ENCODE measurements at places on chromosomes 3 and 15. TPM values are rescaled to one million over a fixed set of nuclear protein-coding genes. Genes with fewer than 3 reads are reported as not detected.
A peak's percentile ranks its signal among the peaks of the same experiment; 100 is the strongest.

Gene SYNPR
- not detected for total RNA-seq

- peaks cover 80% of the 10 kb centered on the region for H3K4me1 ChIP-seq
- no peaks in the 10 kb centered on the region for H3K36me3 ChIP-seq
- no peak overlapping the region for H3K4me3 ChIP-seq
- DNase-seq, result no peak
Measured at GRCh38 chr15:98730860-98731711, 82.7 kb downstream of the IGF1R start.

GRCh38 chr3:39104961-39105686 lies 2.3 kb downstream of the GORASP1 start:
- H3K27me3 ChIP-seq, result no peaks in the 10 kb centered on the region
- H3K27ac ChIP-seq, result peak overlapping the region; percentile 100
- DNase-seq, result no peak
- H3K4me3 ChIP-seq, result peak overlapping the region; percentile 95
- no peaks in the 10 kb centered on the region for H3K36me3 ChIP-seq
- peaks cover 34% of the 10 kb centered on the region for H3K4me1 ChIP-seq

- no peaks in the 10 kb centered on the region for H3K4me1 ChIP-seq
- no peak overlapping the region for H3K27ac ChIP-seq
- no peak overlapping the region for H3K4me3 ChIP-seq
Measured at GRCh38 chr3:193722566-193722965, 129.6 kb downstream of the OPA1 start.

DNA sequence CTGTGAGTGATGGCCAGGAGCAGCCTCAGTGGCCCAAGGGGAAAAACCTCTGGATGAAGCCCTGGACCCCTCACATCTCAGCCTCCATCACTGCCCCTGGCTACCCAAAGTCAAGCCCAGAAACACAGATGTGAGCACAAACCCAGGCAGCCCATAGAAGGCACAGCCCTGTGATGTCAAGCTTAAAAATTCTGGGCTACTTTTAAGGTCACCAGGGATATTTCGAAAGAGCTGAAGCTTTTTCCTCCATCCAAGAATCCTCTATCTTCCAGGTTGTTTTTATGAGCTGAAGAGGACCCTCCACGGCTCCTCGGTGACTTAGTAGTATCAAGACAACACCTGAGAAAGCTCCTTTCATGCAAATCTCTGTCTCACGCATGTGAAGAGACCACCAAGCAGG lies 11.5 kb downstream of the LIPC start:
- no peaks in the 10 kb centered on the region for H3K36me3 ChIP-seq
- no peak for DNase-seq
- H3K4me1 ChIP-seq, result peaks cover 32% of the 10 kb centered on the region
- no peaks in the 10 kb centered on the region for H3K27me3 ChIP-seq
- H3K27ac ChIP-seq, result no peak overlapping the region
- no peak overlapping the region for H3K4me3 ChIP-seq

- no peaks in the 10 kb centered on the region for H3K36me3 ChIP-seq
- no peak overlapping the region for H3K27ac ChIP-seq
- no peaks in the 10 kb centered on the region for H3K27me3 ChIP-seq
- H3K4me3 ChIP-seq, result no peak overlapping the region
- no peaks in the 10 kb centered on the region for H3K4me1 ChIP-seq
- no peak for DNase-seq
Measured at GRCh38 chr3:31253782-31254181, 278.9 kb upstream of the STT3B start.

DNA sequence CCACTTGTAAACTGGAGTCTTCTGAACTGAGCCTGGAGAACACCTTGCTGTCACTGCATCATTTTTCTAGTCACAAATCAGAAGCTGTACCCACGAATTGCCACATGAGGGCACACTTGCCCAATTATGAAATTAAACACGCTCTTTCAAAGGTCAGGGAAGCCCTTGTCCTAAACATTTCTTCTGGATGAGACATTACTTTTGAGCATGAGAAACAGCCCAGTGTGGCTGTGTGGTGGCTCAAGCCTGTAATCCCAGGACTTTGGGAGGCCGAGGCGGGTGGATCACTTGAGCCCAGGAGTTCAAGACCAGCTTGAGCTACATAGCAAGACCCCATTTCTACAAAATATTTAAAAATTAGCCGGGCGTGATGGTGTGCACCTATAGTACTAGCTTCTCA lies 27.5 kb upstream of the CFAP161 start:
- no peak overlapping the region for H3K27ac ChIP-seq
- peak; percentile 28 for DNase-seq
- H3K4me1 ChIP-seq, result no peaks in the 10 kb centered on the region
- no peaks in the 10 kb centered on the region for H3K27me3 ChIP-seq
- H3K36me3 ChIP-seq, result no peaks in the 10 kb centered on the region
- no peak overlapping the region for H3K4me3 ChIP-seq

Gene SAMD7
- not detected for total RNA-seq

GRCh38 chr15:91196768-91197167 lies 96.7 kb downstream of the SV2B start:
- H3K27me3 ChIP-seq, result no peaks in the 10 kb centered on the region
- no peaks in the 10 kb centered on the region for H3K4me1 ChIP-seq
- no peak overlapping the region for H3K27ac ChIP-seq
- H3K36me3 ChIP-seq, result no peaks in the 10 kb centered on the region
- DNase-seq, result no peak

- H3K27me3 ChIP-seq, result no peaks in the 10 kb centered on the region
- H3K4me1 ChIP-seq, result no peaks in the 10 kb centered on the region
- no peak overlapping the region for H3K27ac ChIP-seq
Measured at GRCh38 chr3:171967932-171968678, 71.3 kb upstream of the FNDC3B start.

DNA sequence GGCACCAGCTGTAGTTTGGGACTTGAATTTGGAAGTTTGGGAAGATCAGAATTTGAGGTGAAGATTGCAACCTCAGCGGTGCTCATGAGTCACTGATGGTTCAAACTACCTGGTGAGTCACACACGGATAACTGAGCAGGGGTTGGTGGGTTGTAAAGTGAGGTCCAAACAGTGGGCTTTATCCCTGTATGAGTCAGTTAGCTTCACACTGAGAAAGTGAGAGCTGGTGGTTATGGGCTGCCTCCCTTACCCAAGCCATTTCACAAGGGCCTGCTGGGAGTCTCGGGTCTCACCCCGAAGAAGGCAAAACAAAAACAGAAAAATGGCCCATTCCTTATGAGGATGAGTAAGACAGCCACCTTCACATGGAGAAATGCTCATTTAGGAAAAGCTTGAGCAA lies 77.0 kb downstream of the ITGA11 start:
- no peak for DNase-seq
- no peak overlapping the region for H3K4me3 ChIP-seq
- H3K27me3 ChIP-seq, result no peaks in the 10 kb centered on the region
- no peak overlapping the region for H3K27ac ChIP-seq
- H3K36me3 ChIP-seq, result no peaks in the 10 kb centered on the region

DNA sequence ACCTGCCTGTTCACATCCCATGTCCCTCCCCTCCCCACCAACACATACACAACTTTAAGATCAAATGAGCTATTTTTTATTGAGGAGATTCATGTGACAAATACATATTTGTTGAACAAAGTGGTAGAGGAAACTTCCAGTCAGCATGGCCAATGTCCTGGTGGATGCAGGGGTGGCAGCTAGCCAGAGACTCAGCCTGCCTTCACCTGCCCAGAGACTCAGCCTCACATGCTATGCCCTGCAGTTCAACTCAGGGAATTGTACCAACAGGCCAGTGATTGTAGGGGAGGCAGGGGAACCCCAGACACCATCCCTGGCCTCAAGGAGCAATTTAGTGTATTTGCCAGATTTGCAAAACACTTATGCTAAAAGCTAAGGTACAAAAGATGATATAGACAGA lies 136.6 kb downstream of the OPA1 start:
- DNase-seq, result no peak
- H3K4me1 ChIP-seq, result no peaks in the 10 kb centered on the region
- H3K27ac ChIP-seq, result no peak overlapping the region
- H3K27me3 ChIP-seq, result no peaks in the 10 kb centered on the region
- H3K4me3 ChIP-seq, result no peak overlapping the region
- H3K36me3 ChIP-seq, result no peaks in the 10 kb centered on the region

GRCh38 chr3:70242297-70242882 lies 70.0 kb downstream of the MDFIC2 start:
- no peak for DNase-seq
- H3K27ac ChIP-seq, result no peak overlapping the region

Gene GOLGA6D
- total RNA-seq, result not detected

DNA sequence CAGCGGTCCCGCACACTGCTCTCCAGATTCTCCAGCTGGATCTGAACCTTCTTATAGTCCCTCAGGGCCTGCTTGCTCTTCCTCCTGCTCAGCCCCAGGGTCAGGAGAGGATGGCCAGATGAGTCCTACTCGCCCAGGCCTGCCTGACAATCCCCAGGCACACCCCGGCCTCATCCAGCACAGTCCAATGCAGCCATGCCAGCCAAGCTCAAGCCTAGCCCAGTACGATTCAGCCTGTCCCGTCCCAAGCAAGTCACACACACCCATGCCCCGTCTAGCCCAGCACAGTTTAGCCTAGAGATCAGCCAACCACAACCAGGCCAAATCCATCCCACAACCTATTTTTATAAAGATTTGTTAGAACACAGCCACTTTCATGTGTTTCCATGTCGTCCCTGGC lies 16.8 kb downstream of the PLXNB1 start:
- DNase-seq, result peak; percentile 10
- H3K27ac ChIP-seq, result no peak overlapping the region
- H3K36me3 ChIP-seq, result peaks cover 3% of the 10 kb centered on the region
- H3K4me3 ChIP-seq, result no peak overlapping the region
- H3K27me3 ChIP-seq, result no peaks in the 10 kb centered on the region

Gene PLCH1
- total RNA-seq, result 1.1 TPM

Measured in psoas muscle (tissue), 8 donors.